Activated CD8-positive, alpha-beta memory T cell treated with anti-CD3 and anti-CD28 coated beads for 4 hours (primary cell): ENCODE measurements at places on chromosomes 1 and 21.

- DNase-seq = peak; percentile 47
Observed at GRCh38 chr1:199113265-199113869, 474.5 kb downstream of the PTPRC start.

DNA sequence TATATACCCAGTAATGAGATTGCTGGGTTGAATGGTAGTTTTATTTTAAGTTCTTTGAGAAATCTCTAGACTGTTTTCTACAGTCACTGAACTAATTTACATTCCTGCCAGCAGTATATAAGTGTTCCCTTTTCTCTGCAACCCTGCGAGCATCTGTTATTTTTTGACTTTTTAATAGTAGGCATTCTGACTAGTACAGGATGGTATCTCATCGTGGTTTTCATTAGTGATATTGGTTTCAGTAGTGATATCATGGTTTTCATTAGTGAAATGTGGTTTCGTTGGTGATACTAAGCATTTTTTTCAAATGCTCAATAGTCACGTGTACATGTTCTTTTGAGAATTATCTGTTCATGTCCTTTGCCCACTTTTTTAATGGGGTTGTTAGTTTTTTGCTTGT, 316.8 kb downstream of the PTBP2 start:
- no peak for DNase-seq

DNA sequence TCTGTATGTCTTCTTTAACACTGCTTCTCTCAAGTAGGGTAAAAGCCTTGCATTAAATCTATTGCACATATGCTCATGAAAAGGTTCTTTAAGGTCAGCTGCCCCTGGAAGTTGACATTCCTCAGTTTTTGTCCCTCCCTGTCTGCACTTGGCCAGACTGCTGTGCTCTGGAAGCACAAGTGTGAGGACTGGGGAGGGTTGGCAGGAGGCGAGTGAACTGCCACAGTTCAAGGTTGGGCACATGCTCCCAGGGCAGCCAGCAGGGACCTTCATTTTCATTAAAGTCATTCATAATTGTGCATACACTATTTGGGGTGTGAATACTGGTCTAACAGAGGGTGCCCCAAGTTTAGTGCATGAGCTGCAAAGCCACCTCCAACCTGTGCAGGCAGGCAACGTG, 10.9 kb upstream of the THEM5 start:
- DNase-seq = no peak

DNA sequence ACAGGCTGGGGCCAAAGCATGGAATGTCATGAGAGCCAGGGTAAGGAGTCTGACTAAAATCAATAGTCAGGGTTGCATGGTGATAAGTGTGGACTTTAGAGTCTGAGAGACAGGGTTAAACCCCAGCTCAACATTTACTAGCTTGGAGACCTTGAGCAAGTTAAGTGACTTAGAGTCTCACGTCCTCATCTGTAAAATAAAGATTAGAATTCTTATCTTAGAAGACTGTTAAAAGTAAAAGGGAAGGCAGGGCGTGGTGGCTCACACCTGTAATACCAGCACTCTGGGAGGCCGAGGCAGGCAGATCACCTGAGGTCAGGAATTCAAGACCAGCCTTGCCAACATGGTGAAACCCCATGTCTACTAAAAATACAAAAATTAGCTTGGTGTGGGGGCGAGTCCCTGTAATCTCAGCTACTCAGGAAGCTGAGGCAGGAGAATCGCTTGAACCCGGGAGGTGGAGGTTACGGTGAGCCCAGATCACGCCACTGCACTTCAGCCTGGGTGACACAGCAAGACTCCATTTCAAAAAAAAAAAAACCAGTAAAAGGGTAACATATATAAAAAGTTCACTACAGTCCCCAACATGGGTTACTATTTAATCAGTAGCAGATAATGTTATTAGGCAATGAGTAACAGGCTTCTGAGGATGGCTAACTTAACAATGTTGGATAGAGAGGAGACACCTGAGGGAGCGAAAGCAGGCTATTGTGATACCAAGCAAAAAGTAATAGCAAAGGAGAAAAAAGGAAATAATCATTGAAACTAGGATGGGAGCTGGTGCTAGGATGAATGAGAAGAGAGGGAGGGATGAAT, 20.8 kb downstream of the TMCO1 start:
- DNase-seq = no peak

DNA sequence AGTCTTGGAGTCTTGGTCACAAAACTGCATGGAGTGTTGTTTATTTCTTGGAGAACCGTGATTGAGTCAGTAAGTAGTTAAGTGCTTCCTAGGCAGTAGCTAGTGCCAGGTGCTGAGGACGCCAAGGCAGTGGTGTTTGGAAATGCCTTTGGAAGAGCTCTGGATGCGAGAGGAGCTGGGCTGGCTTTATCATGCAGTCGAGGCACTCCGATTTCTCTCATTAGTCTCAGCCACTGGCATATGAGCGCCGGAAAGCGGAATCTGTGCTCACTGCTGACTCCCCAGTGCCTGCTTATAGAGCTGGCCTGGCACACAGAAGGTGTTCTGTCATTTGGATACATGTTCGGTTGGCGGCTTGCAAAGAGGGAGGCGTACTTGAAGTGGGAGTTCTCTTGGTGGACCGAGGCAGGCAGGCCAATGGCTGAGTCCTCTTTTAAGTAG, 3.6 kb downstream of the TENT5C start:
- no peak for DNase-seq

- no peak for DNase-seq
Observed at GRCh38 chr1:221634606-221635005, 107.3 kb downstream of the DUSP10 start.

- DNase-seq = no peak
Observed at GRCh38 chr21:24899138-24899537, 708.1 kb downstream of the MRPL39 start.

DNA sequence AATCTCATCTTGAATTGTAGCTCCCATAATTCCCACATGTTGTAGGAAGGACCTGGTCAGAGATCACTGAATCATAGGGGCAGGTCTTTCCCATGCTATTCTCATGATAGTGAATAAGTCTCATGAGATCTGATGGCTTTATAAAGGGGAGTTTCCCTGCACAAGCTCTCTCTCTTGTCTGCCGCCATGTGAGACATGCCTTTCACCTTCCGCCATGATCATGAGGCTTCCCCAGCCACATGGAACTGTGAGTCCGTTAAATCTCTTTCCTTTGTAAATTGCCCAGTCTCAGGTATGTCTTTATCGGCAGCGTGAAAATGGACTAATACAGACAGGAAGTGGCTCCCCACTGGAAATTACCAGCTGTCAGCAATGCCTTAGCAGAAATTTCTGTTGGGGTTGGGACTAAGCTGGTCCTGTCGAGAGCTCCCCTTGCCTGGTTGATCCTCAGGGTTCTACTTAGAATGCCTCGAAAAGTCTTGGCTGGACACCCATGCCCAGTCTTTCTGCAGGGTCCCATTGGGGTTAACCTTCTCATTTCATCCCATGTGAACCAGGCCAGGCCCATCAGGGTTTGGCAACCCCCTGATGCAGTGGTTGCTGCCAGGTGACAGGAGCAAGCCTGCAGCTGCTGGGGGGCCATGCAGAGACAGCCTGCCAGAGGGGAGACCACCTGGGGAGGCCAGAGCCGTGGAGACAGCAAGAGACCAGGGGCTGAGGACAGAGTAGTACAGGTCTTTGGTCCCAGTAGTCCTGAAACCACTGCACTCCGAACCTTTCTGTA, 2.8 kb upstream of the ABCG1 start:
- no peak for DNase-seq

GRCh38 chr1:178086766-178087165, 7.1 kb upstream of the RASAL2 start:
- DNase-seq = no peak

- no peak for DNase-seq
Observed at GRCh38 chr1:235558621-235559169, 54.4 kb upstream of the B3GALNT2 start.

DNA sequence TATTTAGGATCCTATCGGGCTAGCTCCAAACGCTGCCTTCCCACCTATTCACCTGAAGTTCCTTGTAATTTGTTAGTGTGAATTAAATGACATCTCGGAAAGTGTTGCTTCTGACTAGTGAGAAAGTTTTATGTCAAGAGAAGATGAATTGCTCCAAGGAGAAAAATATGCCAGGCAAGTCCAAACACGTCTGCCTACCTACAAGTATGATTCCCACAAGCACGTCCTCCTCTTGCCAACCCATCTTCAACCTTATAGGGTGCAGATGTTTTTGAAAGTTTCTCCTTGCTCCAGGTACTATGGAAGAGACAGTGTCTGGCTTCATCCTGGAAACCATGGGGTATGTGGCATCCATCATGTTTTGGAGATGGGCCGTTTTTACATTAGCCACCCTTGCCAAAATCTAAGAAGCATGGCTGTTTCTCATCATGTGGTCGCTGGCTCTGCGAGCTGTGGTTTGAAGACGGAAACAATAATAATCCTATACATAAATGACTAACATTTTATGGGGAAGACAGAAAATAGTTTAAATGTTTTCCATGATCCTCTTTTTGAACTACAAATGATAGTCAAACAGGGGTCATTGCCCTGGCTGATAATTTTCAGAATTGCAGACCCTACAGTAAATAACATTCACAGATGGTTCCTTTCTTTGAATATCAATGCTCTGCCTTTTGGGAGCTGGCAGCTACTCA, 505.8 kb downstream of the SMYD3 start:
- no peak for DNase-seq

DNA sequence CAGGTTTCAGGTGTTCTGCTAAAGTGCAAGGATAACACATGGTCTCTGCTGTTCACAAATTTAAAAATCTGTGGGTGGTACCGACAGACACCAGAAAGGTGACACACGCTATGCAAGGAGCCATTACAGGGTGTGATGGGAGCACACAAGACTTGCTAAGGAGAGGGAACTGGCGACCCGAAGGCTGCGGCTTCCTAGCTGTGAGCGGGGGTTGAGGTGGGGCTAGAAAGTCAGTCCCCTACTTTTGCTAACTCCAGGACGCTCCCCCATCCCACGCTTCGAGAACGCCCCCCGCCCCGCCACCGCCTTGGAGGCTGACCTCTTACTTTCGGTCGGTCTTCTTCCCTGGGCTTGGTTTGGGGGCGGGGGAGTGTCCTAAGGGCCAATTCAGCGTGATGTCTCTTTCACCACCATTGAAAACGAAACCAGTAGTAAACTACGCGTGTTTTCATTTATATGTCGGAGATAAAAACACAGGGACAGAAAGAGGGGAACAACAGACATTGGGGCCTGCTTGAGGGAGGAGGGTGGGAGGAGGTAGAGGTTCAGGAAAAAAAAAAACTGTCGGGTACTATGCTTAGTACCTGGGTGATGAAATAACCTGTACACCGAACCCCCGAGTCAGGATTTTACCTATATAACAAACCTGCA, 1.1 kb downstream of the CKS1B start:
- DNase-seq = no peak

DNA sequence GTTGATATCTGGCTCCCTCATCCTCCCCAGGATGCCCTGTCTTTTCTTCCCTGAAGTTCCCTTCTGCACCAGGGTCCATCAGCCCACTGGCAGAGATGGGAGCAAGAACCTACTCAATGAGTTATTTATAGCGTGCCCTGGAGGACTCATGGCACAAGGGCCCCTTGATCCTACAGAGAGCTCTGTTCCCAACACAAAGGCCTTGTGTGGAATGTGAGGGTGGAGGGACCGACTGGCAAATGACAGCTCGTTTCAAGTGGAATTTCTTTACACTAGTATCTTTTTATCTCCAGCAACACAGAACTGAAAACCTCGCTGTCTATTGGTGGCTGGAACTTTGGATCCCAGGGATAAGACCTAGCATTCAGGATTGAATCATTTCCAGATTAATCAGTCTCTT, 22.4 kb downstream of the CHI3L2 start:
- DNase-seq = no peak

DNA sequence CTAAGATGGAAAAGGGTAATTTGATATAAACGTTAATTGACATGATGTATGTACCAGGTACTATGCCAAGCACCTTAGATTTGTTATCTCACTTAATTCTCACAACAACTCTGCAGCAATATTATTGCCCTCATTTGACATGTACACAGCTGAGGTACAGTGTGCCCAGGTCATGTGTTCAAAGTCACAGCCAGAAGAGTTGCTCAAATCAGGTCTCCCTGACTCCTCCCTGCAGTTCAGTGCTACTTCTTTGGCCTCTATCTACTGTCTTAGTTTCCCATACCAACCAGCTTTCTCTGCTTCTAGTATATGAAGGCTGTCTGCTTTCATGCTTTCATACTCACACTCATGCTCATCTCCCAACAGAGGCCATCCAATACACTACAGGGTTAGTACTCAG, 15.1 kb downstream of the TBX15 start:
- no peak for DNase-seq

GRCh38 chr1:224203243-224204016, 20.4 kb downstream of the DEGS1 start:
- no peak for DNase-seq

- no peak for DNase-seq
Observed at GRCh38 chr1:60867782-60868181, 214.6 kb upstream of the NFIA start.

DNA sequence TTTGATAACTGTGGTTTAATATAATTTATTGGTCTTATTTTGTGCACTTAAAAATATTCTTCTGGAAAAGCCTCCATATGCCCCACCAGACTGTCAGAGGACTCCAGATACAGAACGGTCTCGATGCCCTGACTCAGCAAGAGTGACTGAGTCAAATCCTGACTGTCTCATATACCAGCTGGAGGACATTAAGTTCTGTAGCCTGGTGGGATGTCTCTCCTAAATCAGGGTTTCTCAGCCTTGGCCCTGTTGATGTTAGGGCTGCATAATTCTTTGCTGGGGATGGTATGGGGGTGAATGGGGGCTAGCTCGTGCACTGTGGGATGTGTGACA, 67.7 kb upstream of the TLR5 start:
- DNase-seq = no peak

DNA sequence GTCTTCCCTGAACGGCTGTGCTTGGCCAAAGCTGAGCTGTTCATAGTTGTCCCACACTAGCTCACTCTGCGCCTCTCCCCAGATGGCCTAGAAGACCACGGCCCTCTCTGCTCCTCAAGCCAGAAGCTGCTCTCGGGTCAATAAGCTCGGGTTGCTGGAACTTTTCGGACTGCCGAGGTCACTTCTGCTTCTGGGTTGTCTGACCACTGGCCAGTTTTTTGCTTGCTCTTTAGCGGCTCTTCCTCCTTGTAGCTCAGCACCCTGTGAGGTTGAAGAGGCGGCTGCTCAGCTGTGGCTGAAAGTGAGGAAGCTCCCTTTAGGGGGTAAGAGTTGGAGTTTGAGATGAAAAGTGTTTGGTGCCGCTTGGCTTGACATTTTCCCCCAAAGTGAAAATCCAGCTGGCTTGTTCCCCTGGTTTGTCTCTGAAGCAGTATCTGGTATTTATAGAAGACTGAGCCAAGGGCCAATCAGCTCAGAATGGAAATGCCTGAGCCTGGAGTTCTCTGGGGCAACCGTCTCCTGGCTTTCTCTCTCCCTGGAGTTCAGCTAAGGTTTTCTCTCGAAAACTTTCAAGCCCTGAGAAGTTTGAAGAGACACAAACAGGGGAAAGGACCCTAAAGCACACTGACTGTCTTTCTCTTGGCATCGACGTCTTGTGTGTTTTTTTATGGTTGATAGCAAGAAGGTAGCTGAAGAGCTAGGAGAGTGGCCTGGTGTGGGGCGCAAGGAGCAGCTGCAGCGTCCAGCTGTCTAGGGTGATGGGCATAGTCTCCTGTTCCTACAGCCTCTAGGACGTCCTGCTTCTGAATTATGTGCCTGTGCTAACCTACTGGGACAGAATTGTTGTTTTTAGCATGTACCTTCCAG, 72.0 kb downstream of the SYT6 start:
- DNase-seq = no peak
